ENCODE measurements at places on chromosomes 11 and 22.
A peak's percentile ranks its signal among the peaks of the same experiment; 100 is the strongest.

- DNase-seq, result no peak
Observed at GRCh38 chr11:125165843-125166763, 1.6 kb downstream of the PKNOX2 start.

DNA sequence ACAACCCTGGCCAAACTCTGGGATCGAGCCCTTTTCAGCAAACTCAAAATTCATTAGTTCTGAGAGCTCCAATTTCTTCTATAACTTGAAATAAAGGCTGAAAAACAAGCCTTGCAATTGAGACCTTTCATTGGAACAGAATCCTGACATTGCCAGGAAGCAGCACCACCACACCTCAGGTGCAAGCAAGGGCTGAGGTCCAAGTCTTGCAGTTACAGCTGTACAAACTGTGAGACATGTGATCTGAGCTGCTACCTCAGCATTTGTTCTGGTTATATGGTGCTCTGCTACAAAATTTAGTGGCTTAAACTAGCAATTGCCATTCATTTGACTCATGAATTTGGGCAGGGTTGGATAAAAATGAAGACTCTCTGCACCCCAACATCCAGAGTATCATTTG lies 18.1 kb downstream of the OR5AS1 start:
- no peak for DNase-seq

- DNase-seq, result no peak
Observed at GRCh38 chr11:95140397-95141033, 50.9 kb downstream of the ENDOD1 start.

DNA sequence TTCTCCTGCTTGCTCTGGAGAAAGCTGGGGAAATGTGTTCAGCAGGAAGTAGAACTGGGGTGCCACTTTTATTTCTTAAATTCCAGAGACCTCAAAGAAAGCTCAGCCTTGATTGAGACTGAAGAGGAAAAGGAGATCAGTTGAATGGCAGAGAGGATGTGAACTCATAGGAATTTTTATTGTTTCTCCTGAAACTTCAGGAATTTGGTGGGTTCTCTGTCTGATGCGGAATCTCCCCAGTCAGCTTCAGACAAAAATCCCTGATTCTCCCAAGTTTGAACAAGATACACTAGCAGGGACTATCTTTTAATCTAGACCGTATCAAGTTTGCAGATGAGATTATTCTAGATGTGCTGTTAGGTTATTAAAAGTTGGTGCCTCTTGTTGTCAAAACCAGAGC lies 23.0 kb downstream of the EHF start:
- DNase-seq, result no peak

- DNase-seq, result no peak
Observed at GRCh38 chr11:69425444-69425843, 56.0 kb upstream of the LINC01488 start.

DNA sequence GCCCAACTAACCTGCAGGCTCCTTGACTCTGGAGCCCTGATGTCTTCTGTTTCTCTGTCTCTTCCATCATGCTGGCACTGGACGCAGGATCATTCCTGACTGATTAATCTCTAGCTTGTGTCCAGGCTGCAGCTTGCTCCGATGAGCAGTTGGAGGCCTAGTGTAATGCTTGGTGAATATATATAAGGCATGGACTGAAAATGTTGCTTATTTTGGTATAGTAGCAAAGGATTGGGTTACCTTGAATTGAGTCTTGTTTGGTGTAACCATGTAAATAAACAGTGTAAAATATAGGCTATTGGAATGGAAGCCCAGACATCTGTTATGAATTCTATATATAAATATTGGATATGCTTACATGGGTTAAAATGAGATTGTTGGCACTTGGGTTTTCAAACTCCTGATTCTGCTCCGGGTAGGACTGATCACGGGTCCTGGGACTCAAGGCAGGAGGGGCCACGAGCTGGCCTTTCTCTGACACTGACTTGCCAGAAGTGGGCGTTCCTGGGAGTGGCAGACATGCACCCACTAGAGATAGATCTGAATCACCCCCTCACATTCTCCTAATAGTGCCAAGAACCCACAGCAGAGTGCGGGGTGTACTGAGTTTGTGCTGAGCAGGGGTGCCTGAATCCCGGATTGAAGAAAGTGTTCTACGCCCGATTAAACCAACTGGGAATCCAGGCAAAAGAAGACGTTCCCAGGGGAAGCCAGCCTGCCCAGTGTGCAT lies 25.8 kb downstream of the LRP5 start:
- no peak for DNase-seq

DNA sequence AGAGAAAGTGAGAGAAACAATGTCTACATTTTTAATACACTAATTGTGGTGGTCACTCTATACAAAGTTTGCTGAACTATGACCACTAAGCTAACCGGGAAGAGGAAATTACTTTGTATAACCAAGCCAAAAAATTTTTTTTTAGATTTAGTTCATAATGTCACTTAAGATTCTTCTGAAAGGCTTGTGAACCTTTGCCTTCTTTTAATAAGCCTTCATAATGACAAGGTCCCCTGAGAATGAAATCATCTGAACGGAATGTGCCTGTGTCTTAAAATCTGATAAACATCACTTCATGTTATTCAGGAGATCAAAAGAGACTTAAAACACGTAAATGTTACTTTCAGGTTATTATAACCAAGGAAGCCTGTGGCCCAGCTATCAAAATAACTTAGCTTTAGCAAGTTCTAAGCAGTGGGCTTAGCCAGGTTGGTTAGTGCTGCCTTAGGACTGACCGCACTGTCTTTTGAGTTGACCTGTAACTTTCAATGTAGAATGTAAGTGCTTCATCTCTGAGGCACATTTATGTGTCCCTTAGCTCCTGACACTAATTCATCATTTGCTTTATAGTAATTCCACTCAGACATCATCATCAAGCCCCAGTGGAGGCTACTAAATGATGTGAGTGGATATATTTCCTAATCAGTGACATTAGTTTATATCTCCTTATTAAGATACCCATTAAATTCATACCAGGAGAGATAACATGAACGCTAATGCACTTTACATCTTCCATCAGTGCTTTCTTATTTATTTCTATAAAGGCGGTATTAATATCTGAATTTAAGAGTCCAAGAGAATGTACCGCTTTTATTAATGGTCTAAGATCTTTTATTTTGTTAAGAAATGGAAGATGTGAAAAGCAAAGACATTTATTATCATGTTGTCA lies 122.5 kb downstream of the WNT11 start:
- no peak for DNase-seq

GRCh38 chr11:59182457-59183151 lies 10.7 kb downstream of the DTX4 start:
- no peak for DNase-seq

DNA sequence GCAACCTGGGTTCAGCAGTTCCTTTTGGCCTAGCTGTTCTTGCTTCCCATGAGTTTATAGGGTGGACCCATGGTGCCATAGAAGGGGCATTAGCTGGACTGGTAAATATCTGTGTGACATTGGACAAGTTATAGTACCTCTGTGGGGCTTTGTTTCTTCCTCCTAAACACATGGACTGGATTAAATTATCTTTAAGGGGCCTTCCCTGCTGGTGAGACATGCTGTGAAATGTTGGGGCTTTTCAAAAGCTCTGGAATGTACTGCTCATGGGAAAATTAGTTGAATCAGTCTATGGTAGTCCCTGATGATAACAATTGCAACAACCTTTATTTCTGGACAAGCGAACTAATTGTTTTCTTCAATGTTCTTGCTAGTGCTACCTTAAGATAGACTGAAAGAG lies 276.2 kb downstream of the BLID start:
- no peak for DNase-seq

DNA sequence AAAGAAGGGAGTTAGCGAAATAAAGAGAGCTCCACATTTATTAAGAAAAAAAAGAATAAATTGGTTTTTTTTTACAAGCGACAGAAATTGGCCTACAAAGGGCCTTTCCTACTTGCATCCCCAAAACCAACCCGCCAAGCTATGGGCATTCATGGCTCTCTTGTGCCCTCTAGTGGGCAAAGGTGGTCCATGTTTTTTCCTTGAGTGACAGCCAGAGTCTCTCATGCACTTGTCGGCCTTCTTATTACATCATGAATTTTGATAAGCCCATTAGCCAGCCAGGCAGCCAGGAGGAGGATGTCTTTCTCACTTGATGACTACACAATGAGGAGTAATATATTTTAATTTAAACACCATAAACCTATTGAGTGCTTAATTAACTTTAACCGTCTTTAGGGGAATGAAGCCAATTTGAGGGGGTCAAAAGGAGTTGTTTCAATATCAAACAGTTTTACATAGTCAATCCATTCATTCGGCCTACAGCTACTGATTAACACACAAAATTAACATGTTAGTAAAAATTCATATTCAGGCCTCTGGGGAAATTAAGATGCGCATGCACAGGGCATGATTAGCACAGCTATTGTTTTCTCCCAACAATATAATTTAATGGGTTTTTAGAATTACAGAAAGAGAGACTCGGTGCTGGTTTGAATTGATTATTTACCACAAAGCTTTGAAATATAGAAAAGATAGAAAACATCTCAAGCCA lies 85.5 kb downstream of the RCN1 start:
- peak; percentile 72 for DNase-seq

- DNase-seq, result no peak
Observed at GRCh38 chr11:119368121-119369034, 13.1 kb downstream of the USP2 start.

DNA sequence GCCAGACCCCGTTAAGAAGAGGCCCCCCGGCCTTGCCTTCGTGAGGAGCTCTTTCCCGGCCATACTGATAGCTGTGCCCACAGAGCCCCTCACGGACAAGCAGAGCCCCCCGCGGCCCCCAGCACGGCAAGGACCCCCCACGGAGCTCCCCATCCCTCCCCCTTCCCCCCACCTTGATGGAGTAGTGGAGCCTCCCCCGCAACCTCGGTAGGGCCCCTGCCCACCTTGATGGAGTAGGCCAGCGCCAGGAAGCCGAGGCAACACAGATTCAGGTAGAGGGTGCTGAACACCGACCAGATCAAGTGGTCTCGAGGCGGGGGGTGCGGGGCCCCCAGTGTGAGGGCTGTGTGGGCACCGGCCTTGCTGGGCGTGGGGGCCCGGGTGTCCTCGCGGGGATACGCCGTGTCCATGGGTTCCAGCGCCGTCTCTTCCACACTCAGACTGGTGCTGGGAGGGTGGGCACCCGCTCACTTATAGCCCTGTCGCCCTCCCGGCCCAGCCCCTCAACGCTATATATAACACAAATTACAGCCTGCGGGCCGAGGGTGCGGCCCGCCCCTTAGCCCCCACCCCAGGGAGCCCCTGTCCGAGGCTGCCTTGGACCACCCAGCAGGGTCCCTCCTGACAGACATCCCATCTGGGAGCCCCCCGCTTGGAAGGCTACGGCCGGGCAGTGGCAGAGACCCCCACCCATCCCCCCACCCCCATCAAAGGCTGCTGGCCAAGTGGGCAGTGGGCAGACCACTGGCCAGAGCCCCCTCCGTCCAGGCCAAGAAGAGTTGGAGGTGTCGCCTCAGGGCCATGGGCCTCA lies at the start of gene IFITM5:
Gene IFITM5, minus strand, starts transcription at position 446 of the 811 bp plus-strand sequence. Its CDS starts 36 bp downstream, at position 410.
- no peak for DNase-seq

DNA sequence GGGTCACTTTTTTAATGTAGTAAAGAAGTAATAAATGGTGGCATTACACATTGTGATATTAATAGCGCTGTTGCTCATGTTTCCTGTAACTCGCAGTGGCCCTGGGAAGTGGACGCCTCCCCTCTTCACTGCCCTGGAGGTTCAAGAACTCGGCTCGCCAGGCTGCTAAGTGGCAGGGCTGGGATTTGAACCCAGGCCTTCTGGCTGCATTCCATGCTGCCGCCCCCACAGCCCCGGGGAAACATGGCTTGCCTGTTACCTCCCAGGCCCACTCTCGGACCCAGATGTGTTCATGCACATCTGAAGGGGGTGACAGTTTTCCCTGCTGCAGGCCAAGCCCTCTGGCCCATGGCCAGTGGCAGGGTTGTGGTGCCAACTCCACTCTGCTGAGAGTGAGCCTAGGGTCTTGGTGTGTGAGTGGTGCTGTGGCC lies 25.0 kb upstream of the MGAT3 start:
- no peak for DNase-seq

DNA sequence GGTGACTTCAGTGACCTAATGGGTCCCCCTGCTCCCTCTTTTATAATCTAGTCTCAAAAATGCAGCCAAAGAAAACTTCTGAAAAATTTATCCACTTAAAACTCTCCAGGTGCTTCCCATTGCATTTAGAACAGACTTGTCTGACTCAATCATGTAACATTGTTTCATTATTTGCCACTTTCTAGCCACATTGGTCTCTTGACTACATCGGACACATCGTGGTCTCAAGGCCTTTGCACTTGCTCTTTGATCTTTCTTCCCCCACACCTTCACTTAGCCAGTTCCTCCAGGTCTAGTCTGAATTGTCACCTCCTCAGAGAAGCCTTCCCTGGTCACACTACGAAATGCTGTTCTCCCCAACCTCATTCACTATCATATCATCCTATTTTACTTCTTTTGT lies 97.0 kb upstream of the E2F8 start:
- no peak for DNase-seq

GRCh38 chr11:27949951-27950738 lies 157.8 kb downstream of the KIF18A start:
- no peak for DNase-seq

DNA sequence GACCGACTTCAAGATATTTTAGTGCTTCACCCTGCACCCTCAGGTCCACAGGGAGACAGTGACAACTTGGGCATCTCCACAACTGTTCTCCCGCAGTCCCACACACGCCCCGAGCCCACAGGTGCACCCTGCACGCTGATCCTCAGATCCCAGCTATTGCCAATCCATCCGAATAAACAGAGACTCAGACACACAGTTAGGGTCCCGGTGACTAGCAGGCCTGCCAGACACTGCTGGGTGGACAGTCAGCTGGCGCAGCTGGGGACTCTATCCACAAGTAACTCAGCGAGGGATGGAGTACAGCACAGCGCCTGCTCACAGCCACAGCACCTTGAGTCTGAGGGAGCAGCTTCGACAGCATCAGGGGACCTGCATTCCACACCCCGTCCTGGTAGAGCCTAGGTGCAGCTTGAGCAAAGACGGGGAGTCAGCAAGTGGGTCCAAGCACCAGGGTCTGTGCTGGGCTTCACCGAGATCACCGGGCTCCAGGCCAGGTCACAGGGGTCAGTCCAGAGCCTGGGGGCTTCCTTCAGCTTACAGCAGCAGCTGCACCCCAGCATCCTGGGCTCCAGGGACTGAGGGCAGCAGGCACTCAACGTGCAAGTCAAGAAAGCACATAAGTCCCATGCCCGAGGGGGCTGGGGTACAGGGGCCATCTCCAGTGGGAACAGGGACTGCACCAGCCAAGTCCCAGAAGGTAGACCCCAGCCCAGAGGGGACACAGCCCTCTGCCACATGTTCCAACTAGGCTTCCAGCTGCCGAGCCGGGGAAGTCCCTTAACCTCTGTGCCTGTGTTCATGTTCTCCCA lies 7.6 kb downstream of the RPL3 start:
- no peak for DNase-seq

All from HS-27A (cell line).